C1 segment of cervical spinal cord (tissue), 14 donors: ENCODE measurements at places on chromosomes 2 and 18.

DNA sequence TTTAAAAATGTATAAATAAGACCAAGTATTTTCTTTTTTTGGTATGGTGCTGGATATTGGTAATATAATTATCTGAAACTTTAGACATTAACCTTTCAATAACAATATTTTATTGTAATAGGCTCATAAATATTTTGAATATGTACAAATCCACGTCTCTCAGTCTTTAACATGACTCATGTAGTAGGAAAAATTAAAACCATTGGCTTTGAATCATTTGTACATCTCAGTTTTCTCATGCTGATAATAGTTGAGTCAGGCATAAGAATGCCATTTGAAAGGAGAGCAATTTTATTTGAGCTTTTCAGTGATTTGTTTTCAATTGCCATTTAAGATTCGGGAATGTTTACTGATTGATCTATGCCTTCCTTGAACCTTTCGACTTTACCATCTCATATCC, 364.8 kb downstream of the TGIF1 start:
- DNase-seq, result no peak

GRCh38 chr2:113894156-113894743, 4.4 kb downstream of the ACTR3 start:
- no peak for DNase-seq

GRCh38 chr2:46367286-46367685, 70.1 kb downstream of the EPAS1 start:
- DNase-seq, result no peak

GRCh38 chr2:65198737-65199136, 28.9 kb upstream of the ACTR2 start:
- DNase-seq, result peak; percentile 43

DNA sequence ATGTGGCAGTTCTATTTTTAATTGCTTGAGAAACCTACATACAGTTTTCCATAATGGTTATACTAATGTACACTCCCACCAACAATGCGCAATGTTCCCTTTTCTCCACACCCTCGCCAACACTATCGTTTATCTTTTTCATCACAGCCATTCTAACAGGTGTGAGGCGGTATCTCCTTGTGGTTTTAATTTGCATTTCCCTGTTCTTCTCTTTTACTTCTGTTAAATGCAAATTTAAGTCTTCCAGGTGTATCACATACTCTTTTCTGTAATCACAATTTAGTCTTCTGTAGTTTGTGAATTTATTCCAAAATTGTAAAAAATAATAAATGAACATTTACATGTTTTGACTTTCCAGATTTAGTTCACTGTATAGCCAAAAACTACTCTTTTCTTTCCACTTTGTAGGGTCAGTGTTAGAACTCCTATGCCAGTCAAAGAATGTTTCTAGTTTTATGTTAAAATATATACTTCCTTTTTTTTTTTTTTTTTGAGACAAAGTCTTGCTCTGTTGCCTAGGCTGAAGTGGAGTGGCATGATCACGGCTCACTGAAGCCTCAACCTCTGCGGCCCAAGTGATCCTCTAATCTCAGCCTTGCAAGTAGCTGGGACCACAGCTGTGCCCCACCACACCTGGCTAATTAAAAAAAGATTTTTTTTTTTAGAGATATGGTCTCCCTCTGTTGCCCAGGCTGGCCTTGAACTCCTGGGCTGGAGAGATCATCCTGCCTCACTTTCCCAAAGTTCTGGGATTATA, 15.4 kb upstream of the ACYP2 start:
- DNase-seq, result no peak

DNA sequence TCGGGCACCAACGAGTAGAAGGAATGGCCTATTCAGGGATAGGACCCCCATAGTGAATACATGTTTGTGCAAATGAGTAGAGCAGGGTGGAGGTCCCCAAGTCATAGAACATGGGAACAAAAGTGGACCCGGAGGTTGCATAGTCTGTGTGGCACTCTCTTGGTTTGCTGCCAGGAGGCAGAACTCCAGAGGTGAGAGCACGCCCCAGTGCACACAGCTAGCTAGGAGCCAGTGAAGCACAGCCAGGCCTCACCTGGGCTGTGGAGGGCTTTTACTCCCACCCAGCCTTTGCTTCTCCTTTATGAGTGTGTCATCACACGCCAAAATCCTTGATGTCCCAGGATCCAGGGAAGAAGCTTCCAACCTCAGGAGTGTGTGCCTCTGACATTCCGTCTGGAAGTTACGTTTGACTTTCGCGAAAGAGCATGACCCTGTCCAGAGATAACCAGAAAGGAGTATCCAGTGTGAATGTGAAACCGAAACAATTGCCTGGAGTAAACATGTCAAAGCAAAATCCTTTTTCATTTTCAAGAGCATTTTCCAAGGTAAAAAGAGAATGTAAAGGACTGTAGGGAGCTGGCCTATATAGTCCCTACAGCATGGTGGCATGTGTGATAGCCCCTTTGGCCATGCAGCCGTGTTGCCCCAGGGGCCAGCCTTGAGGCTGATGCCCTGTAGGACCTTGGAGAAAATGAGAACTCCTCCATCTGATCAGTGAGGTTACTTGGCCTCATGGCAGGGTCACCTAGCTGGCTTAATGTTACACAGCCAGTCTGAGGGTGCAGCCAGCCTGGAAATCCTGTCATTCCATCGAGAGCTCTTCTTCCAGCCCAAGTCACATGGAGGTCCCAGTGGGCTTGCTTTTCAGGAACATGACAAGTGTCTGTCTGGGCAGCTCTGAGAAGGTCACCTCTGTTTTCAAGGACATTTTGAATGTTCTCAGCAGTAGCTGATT, 8.8 kb downstream of the TRIB2 start:
- no peak for DNase-seq

DNA sequence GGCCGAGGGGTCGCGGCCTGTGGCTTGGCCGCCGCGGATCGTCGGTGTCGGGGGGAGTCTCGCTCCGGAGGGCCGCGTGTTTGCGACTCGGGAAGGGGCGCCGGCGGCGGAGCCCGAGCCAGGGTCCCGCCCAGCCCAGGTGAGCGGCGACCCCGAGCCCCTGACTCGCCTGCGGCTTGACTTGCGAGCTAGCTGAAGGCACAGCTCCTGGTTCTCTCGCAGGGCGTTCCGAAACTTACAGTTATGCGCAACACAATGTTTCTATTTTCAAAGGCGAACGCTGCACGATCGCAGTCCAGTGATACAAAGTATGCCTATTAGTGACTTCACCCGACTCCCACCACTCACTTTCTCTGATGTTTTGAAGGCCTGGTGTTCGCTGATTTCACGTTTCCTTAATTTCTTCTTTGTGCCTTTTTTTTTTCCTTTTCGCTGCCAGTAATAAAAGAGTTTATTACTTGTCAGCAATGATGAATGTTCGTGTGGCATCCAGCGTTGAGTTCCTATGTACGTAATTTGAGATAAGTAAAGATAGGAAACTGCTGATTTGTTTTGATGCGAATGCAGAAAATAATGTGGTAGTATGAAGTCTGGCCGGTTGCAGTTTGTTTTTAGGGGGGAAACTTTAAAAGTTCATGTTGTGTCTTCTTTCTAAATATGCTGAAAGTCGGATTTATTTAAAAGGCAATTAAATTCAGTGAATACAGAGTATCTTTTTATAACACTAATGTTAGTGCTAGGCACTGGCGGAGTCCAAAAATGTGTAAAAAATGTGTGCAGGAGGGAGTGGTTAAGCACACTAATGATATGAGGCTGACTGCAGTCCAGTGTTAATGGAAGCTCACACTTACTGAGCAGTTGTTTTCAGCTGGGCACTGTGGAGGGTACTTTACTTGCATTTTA, 706 bp downstream of the UBXN2A start:
- DNase-seq, result no peak

DNA sequence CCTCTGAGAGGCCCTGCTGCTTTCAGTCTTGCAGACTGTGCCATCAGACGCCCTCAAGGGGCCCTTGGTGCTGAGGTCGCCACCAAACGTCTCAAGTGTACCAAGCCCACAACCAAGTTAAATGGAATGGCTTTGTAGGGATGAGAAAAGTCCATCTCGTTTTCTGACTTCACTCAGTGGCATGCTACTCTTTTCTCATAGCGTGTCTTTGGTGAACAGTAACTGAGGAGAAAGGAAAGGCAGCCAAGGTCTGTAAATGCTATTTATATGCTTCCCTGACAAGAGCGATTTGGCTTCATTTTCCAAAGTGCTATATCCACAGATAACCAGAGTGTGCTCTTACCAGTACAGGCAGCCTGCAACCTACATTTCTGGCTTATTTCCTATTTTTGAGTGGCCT, 123.0 kb downstream of the MTX2 start:
- DNase-seq, result no peak

GRCh38 chr2:38522754-38523349, 79.9 kb downstream of the HNRNPLL start:
- DNase-seq, result no peak
